Cerebellum (tissue), 4 donors: ENCODE measurements at places on chromosomes 3 and 15. TPM values are rescaled to one million over a fixed set of nuclear protein-coding genes. Genes with fewer than 3 reads are reported as not detected.
A peak's percentile ranks its signal among the peaks of the same experiment; 100 is the strongest.

GRCh38 chr3:78221300-78221699 is 1181.4 kb downstream of the ROBO2 start:
- no peak for DNase-seq

GRCh38 chr3:12644331-12644937 is 19.5 kb downstream of the RAF1 start:
- DNase-seq: no peak

GRCh38 chr3:176055836-176056235 is 1141.4 kb downstream of the TBL1XR1 start:
- DNase-seq: no peak

DNA sequence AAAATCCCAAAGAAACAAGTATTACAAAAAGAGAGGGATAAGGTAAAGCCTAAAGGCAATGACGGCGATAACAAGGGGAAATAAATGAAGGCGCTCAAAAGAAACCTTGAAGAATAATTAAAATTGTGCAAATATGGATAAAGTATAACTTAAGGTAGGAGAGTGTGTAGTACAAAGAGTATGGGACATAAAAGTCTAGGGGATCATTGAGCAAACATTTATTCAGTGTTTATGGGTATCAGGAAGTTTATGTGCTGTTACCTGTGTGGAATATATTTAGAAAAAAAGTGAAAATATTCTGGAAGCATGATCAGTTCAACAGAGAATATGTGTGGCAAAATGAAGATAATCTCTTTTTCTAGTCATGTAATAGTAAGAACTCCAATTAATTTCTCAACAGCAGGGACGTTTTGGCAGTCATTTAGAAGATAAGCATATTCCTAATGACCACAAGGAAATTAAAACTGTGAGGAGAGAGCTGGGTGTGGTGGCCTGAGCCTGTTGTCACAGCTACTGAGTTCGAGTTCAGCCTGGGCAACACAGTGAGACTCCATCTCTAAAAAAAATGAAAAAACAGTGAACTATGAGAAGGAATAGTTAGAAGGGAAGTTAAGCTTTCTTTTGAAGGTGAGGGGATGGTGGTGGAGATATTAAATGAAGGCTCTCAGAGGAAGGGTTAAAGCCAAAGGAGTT is 27.4 kb downstream of the GOLM2 start:
- no peak for DNase-seq

ZNF80 gene
- 0.09 TPM for total RNA-seq

CCDC39 gene
- total RNA-seq: 0.54 TPM

KLHL6 gene
- 1.3 TPM for total RNA-seq

- DNase-seq: no peak
Observed at GRCh38 chr3:40167958-40168357, 141.5 kb upstream of the EIF1B start.

KBTBD12 gene
- total RNA-seq: 1.5 TPM

GRCh38 chr3:190552969-190553759 is 39.3 kb downstream of the IL1RAP start:
- no peak for DNase-seq

DNA sequence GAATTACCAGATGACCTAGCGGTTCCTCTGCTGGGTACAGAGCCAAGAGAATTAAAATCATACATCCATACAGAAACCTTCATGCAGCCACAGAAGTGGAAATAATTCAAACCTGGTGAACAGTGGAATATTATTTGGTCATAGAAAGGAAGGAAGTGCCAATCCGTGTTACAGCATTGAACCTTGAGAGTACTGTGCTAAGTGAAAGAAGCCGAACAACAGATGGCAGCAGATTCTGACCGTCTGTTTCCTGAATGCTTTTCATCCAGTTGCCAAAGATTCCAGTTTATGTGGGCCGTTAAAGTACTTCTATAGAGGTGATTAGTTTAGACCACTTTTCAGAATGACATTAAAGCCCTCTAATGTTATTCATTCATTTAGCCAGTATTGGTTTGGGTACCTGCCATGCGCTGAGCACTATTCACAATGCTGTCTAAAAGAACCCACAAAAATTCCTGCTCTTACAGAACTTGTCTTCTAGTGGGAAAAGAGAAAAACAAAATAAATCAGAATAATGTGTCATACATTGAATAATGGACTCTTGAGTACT is 45.8 kb upstream of the SENP5 start:
- DNase-seq: no peak

DNA sequence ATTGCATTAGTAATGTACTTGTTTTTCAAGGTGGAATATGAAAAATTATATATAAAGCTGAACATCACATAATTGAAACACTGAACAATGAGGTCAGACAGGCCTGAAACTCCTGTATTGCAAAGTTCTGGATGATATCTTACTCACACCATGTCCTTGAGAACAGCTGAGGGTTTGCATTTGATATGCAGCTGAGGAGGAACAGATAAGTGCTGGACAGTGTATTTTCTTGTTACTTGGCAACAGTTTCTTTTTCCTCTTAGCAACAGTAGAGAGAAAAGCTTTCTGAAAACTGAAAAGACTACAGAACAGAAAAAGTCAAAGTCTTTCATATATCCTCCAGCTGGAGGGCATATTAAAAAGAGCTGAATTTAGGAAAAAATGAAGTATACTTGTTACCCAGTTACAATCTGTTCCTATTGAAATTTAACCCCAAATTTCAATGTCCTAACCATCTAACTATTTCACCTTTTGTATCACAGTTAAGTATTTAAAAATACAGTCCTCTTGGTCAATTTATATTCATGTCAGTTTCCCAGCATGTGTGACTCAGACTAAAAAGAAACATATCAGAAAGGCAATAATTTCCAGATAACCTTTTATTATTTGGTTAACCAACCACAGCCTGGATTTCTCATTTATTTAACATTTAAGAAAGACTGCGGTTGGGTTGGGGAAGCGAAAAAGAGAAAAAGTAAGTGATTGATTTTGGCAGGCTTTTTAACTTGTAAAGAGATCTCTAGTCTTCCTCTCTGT is 733.0 kb upstream of the DPPA4 start:
- DNase-seq: no peak

DNA sequence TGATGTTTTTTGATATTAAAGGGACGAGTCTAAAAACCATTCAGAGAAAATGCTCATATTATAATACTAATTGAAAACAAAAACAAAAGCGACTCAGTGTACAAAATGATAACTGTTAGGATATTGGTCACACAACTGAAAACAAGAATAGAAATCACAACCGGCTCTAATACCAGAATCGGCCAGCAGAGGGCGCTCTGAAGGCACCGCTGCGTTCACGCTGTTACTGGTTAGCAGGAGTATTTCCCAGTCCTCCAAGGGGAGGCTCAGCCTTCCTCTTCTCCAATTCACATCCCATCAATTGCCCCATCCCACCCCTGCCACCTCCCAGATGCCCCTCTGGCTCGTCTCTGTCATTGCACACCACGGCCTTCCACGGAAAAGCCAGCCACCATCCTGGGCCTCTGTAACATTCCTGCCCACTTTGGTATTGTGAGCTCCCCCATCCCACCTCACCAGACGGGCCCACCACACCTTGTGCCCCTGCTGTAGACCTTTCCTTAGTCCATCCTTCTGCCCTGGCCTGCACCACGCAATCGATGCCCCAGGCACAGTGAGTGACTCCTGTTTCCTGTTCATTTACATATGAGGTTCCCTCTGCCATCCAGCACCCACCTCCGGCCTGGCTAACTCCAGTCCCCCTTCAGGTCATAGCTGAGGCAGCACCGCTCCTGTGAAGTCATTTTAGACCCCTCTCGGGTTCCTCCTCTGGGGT is 8.5 kb downstream of the FAM107A start:
- peak; percentile 79 for DNase-seq

DNA sequence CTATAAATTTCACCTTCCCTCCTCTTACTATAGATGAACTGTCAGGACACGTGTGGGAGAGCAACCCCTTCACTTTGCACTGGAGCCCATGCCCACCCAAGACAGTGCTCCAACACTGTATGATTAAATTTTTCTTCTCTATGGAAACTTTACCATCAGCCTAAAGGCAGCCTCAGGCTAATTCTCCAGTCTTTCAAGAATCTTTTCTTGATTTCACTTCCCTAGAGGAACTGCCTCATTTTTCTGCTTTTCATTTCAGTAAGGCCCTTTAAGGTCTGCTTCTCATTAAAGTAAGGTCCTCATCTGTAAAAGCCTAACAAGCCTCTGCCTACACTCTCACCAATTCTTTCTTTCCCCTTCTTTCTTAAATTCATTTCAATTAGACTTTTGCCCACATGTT is 137.3 kb downstream of the KCNMB2 start:
- no peak for DNase-seq

TIMP4 gene
- total RNA-seq: 17.6 TPM

- DNase-seq: no peak
Observed at GRCh38 chr3:36733162-36733696, 31.1 kb downstream of the DCLK3 start.

PAK6 gene
- total RNA-seq: 3.7 TPM

DNA sequence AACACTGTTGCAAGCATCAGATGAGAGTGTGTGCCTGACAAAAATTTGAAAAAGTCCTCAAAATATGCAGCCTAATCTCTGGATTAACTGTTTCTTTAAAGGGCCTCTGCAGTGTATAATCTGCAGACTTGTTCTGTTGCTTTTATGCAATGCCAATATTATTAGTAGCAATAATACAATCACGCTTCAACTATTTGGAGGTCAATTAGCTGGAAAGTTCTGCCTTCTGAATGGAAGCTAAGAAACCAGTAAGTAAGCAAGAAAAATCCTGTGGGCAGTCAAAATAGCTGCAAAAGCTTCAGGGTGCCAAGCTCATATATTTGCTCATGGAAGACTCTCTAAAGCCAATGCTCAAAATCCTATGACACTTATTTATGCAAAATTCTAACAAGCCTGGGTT is 153.2 kb upstream of the NR2F2 start:
- no peak for DNase-seq

DNA sequence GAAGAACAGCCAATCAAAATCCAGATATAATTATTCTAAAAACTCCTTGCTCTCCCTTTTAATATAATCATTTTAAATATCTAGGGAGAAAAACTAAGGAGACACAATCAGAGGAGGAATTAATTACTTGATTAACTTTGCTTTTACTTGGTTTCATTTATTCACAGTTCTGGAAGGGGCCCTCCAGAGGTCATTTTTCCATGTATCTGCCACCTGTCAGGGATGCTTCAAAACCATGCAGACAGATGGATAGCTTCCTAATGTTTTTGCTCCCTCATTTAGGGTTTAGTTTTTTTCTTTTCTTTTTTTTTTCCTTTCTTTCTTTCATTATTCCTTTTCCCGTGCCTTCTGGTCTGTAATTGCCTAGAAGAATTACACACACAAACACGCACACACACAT is 438.1 kb upstream of the ARPP21 start:
- DNase-seq: no peak

- no peak for DNase-seq
Observed at GRCh38 chr3:12818773-12819172, 22.3 kb downstream of the CAND2 start.

SGO1 gene
- total RNA-seq: 6.8 TPM

DNA sequence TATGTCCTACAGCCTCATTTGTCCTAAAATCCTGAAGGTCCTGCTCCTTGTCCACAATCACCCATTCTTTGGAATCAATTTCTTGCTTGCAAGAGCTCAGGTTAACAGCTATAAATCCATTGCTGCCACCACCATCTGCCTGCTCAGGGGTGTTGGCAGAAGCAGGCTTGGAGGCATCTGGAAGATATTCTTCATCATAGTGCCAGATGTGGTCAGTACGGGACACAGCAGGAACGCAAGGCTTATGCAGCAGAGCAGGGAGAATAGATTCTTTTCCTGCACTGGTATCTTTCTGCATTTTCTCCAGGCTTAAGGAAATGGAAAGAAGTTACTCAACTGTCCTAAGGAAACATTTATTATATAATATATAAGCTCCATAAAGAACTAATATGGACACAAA is 38.5 kb upstream of the CDAN1 start:
- DNase-seq: no peak

CLCN2 gene
- 16.0 TPM for total RNA-seq

DNA sequence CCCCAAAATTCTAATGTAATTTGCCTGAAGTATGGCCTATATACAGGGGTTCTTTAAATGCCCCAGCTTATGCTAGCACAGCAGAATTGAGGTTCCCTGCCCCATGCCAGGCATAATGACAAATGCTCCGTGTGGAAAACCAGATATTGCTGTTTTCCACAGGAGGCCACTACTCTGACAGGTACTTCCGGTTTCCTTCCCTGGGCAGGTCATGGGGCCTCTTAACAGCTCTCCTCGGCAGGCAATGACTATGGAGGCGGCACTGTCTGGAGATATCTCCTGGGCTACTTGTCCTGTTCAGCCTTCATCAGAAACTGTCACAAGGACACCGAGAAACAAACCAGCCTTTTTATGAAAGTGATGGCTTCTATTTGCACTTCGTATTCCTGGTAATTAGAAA is 54.8 kb downstream of the SLC7A14 start:
- no peak for DNase-seq

DNA sequence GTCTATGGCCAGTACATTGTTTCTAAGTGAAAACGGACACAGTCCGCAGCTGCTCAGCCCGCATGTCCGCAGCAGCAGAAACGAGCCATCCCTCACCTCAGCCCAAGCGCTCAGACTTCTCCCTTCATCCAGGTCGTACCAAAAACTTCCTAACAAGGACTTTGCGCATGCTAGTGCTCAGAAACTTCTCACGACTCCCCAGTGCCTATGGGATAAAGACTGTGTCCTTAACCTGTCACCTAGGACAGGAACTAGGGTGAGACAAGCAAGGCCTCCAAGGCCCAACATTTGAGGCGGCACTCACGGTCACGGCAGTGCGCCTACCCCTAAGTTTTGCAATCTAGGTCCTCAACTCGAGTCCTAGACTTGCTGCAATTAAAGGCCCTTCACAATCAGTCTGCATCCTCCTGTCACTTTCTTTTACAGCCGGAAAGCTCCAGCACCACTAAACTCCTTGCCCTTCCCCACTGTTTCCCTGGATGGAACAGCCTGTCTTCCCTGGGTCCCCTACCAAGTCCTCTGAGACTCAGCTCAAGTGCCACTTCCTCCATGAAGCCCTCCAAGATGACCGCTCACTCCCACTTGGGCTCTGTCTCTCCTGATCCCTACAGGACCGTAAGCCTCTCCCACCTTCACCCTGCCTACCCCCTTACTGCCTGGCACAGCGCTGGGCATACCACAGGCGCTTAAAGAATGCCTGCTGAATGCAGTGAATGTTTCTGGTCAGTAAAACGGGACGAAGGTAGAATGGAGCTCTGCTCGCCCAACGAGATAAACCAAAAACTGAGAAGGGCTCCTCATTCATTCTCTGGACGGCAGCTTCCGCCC is 1.2 kb downstream of the CLN6 start:
- no peak for DNase-seq
